ENCODE measurements at places on chromosomes 11 and 22.
A peak's percentile ranks its signal among the peaks of the same experiment; 100 is the strongest.

DNA sequence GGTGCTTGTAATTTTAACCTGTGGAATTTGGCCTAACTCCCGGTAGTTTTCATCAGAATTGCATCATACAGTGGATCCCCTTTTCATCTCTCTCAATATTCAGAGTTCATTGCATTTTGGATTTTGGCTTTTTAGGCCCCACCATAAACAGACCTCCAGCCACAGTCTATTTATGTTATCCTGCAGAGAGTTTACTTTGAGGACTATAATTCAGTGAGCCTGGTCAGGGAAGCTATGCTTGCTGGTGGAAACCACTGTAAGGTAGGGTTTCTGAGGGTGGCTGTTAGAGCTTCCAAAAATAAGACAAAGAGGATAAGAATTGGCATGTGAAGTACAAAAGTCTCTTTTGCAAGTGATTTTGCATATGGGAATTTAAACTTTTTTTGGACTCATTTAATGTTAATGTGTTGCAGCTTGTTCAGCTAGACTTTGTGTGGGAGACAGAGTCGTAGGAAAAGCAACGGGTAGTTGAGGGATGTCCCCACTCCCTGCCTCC, 34.8 kb upstream of the DDI1 start:
- no peak for DNase-seq

DNA sequence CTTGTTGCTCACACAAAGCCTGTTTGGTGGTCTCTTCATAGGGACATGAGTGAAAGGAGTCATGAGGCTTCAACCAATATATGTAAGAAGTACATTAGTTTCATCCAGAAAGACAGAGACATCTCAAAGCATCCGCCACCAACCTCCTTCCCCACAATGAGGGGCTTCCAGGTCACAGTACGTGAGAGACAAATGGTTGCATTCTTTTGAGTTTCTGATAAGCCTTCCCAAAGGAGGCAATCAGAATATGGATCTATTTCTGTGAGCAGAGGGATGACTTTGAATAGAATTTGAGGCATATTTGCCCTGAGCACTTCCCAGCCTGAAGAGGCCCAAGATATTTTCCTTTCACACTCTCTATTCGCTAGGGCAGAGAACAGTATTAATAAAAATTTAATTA, 931.1 kb downstream of the FAM181B start:
- no peak for DNase-seq

GRCh38 chr11:2664791-2665525, 34.8 kb downstream of the KCNQ1OT1 start:
- peak; percentile 29 for DNase-seq

DNA sequence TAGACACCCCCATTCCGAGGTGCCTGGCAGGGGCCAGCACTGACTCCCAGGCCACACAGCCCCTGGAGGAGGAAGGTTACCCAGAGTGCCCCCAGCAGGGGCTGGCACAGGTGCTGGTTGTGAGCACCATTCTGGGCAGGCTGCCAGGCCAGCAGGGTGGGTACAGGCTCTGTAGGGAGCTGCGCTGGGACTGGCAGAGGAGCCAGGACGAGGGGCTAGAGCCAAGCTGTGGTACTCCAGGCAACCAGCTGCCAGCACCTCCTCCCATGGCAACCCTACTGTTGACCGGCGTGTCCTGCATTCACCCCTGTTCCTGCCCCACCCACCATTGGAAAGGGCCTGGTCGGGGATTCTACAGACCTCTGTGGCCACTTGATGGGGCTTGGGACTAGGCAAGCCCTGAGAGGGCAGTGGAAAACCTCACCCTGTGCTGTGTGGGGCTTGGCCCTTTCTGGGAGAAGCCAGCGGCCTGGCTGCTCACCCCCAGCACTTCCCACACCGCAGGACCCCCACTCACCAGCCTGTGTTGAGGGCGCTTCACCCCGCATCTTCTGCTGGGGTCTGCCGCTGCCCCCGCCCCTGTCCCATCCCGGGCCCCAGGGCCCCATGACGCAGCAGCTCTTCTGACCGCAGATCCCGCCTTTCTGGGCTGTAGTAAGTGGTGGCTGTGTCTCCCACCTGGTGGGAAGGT, 1.9 kb downstream of the CLDN5 start:
- no peak for DNase-seq

DNA sequence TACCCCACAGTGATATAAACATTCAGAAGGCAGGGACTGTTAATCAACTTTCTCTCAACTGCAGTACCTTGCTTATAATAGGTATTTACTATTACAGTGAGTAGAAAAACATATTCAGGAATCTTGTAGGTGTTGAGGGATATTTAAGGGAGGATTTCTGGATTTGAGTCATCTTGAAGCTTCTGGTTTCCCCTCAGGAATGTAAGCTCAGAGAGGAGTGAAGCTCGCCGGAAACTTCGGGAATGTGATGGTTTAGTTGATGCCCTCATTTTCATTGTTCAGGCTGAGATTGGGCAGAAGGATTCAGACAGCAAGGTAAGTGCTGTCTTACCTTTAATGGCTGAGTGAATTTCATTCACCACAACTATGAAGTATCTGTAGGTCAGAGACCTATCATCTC, 42.9 kb downstream of the CTNND1 start:
- DNase-seq = no peak

- DNase-seq = peak; percentile 80
Measured at GRCh38 chr11:57249384-57250319, 12.6 kb upstream of the APLNR start.

GRCh38 chr11:32435511-32435941, at the start of gene WT1:
Gene WT1 (minus strand): TSS chr11:32435539.
- DNase-seq = no peak

GRCh38 chr11:73141309-73142127, 600 bp downstream of the FCHSD2 start:
- peak; percentile 72 for DNase-seq

DNA sequence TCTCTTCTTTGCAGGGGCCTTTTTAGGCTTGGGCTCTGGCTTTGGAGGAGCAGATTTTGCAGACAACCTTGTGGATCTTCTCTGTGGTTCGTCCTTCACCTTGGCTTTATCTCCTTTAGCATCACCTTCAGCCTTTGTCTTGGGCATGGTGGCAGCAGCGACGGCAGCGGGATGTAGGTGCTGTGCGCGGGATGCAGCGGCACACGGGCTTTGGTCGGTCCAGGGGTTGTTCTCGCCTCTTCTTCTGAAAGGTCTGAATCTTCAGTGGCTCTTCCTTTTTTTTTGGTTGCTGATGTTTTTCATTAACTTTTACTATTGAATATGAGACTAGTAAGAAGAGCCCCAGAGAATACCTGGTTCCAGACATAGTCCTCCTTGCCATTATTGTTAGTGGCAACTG, 10.0 kb downstream of the MEI1 start:
- no peak for DNase-seq

DNA sequence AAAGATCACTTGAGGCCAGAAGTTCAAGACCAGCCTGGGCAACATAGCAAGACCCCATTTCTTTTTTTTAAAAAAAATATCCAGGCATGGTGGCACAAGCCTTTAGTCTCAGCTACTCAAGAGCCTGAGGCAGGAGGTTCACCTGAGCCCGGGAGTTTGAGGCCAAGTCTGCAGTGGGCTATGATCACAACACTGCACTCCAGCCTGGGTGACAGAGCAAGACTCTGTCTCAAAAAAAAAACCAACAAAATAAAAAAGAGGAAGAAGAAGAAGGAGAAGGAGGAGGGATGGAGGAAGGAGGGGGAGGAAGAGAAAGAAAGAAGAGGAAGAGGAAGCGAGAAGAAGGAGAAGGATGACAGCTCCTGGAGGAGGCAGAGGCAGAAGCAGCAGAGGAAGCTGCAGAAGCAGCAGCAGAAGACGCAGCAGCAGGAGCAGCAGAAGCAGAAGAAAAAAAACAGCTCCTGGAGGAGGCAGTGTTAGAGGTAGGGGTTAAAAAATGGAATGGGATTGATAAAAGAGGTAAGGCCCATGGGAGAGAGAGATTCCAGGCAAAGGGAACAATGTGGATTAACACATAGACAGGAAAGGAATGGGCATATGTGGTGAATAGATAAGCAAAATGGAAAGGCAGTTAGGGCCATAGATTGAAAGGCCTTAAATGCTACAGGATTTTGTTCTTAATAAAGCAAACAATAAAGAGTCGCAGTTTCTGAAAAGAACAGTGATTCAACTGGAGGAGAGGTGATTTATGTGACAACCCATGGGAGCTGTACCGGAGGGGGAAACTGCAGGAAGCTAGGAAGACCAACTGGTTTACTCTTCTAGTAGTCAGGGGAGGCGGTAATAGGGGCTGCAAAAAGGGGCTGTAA, 10.9 kb downstream of the PRCP start:
- DNase-seq = no peak

DNA sequence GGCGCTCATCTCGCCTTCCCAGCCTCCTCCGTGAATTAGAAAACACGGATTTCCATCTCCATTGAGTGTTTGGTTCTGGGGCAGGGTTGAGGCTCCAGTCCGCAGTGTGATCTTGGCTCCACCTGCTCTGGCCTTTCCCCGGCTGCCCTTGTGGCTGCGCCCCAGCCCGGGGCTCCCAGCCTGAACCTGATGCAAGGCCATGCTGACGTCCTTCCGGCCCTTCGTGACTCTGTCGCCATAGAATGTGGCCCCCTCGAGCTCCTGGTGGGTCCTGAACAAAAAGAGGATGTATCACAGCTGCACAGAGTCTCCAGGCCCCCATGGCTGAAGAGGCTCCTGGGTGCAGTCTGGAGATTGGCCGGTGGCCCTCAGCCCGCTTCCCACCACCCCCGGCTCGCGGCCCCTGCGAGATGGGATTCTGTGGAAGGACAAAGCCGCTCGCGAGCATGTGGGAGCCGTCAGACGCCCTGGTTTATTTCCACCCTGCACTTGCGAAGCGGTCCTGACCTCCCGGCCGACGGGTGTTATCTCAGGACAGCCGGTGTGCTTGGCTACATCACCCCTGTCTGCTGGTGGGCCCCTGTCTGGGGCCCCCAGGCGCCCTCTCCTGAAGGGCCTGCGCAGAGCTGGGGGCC, 1214.0 kb downstream of the BRD1 start:
- no peak for DNase-seq

GRCh38 chr11:125276619-125276976, 112.0 kb downstream of the PKNOX2 start:
- no peak for DNase-seq

DNA sequence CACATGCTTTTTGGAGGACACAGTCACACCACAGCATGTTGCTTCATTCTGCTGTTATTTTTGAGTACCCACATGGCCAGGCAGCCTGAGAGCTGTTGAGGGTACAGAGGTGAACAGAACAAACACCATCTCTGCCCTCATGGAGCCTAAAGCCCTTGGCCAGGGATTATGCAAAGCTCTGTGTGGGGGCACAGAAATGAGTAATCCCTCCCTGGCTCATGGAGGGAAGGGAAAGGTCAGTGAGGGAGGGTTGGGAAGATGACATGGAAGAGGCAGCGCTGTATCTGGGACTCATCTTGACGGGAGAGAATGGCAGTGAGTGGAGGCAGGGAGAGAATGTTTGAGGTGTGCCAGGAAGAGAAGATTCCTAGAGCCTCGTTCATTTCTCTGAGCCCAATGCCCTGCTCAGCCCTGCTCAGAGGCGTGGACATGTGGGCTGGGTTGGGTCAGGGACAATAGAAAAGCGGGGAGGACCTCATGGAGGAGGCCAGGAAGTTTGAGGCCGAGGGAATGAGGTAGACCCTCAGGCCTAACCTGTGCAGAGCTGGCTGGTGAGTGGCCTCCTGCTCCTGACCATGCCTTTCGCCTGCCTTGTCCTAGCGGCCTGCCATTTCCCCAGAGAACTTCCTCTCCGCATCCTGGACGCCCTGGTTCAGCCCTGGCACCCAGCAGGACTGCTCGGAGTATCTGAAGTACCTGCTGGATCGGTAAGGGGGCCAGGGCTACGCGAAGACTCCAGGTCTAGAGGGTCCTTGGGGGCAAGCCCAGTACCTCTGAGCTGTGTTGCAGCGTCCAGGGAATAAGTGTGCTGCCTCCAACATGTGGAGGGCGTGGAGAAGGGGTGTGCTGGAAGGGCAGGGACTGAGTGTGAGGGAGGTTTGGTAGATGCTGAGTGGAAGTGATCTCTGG, 19.8 kb downstream of the USP35 start:
- no peak for DNase-seq

- DNase-seq = no peak
Measured at GRCh38 chr22:31178859-31179258, 18.9 kb downstream of the RNF185 start.

- DNase-seq = no peak
Measured at GRCh38 chr22:22750335-22751042, 106.1 kb downstream of the GGTLC2 start.

DNA sequence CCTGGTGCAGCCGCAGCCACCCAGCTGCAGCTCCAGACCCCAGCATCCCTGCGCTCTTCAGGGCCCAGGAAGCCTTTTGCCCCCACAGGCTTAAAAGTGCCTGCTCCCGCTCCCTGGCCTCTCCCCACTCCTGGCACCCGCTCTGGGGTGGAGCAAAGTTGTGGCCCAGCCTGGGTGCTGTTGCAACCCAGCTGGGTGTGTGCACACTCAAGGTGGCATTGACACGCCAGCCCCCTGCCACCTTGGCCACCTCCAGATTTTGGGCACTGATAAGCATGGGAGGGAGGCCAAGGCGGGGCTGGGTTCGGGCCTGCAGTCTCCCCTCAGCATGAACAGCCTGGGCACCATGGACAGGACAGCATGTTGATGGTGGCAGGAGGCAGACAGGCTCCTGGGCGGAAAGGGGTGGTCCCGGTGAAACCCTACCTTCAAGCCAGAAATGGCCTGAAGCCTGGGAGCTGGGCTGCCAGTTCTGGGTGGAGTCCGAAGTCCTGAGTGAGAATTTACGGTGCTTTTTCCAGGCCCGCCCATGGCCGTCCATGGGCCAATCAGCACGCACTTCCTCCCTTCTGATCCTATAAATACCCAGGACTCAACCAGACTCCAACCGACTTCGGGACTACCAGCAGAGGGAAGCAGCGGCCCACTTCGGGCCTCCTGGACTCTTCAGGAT, 23.6 kb upstream of the RNASEH2C start:
- DNase-seq = no peak

DNA sequence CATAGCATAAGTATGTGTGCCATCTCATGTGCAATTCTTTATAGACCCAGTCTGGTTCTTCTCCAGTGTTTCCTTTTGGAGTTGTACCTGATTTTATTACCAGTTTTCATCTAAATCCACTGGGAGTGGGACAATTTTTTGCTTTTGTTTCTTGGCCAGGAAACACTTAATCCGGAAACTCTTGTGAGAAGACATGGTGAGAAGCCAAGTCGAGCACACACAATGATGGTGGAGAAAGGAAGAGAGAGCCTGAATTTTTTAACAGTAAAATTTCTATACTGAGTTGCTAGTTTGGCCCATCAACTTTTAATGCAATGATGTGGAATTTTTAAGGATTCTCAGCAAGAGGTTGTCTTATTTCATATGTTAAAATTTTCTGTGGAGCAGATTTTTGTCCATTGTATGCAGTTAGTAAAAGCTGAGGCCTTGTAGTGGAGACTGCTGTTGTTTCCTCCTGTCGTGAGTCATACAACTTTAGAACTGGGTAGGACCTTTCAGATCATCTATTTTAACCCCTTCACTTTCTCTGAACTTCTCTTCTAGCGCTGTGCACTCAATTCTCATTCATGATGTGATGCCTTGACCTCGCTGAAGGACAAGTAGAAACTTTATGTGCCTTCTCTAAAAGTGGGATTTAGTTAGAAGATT, 17.1 kb downstream of the FAR1 start:
- DNase-seq = no peak

GRCh38 chr11:119153049-119153818, 4.4 kb downstream of the ABCG4 start:
- DNase-seq = no peak

- DNase-seq = no peak
Measured at GRCh38 chr11:1547467-1548098, 24.5 kb downstream of the DUSP8 start.
